ENCODE measurements at places on chromosomes 16 and 17.

DNA sequence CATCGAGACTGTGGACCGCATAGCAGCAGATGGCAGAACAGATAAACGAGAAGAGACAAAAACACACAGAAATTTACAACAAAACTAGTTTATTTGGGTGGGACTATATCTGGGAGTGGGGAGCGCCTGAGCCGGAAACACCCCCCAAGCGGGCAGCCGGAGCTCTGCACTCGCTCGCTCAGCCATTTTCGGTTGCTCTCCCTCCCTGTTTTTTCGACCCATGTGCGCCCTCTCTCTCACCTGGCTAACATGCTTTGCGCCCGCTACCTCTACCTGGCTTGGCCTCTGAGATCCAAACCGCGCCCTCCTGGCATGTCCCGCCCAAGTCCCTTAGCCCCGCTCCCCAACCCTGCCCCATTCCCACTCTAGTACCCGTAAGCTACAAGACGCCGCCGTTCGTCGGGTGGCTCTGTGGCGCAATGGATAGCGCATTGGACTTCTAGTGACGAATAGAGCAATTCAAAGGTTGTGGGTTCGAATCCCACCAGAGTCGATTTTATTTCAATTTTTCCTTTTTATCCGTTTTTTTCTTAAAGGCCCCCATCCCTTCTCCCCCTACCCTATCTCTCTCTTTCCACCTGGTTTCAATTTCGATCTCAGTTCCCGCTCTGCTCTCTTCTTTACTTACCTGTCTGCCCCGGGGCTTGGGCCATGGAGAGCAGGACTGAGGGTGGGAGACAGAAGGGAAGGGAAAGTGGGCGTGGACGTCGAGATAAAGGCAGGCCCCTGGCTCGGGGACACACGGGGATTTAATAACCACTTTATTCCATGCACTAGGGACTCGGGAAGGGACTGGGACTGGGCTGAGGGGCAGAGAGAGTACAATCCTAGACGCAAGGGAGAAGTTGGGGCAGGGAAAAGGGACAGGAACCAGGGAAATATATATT is 2.4 kb upstream of the ALOXE3 start:
- peak; percentile 72 for DNase-seq

GRCh38 chr16:31869511-31870201 is 4.0 kb upstream of the ZNF267 start:
- peak; percentile 93 for DNase-seq

GRCh38 chr17:55215711-55216110 is 49.0 kb upstream of the HLF start:
- DNase-seq = no peak

GRCh38 chr16:72015124-72015523 is 6.6 kb downstream of the DHODH start:
- DNase-seq = no peak
